ENCODE measurements at places on chromosomes 11 and 22.

GRCh38 chr11:13947379-13947778, 15.1 kb upstream of the SPON1 start:
- DNase-seq, result no peak

DNA sequence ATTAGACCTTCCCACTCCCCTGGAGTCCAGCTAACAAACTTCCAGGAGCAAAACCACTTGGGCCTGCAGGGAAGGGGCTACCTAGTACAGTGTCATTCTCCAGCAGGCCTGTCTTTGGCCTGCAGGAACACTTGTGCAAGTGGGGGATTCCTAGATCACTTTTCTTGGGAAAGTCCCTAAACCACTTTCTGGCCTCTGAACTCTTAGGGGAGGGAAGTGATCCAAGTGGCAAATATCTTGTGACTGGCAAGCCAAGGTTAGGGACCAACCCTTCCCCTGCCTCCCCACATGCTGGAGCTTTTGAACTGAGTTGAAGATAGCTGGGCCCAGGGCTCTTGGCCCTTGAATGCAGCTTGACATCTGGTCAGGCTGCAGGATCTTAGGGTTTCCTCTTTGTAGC, 17.2 kb downstream of the PPFIBP2 start:
- no peak for DNase-seq

DNA sequence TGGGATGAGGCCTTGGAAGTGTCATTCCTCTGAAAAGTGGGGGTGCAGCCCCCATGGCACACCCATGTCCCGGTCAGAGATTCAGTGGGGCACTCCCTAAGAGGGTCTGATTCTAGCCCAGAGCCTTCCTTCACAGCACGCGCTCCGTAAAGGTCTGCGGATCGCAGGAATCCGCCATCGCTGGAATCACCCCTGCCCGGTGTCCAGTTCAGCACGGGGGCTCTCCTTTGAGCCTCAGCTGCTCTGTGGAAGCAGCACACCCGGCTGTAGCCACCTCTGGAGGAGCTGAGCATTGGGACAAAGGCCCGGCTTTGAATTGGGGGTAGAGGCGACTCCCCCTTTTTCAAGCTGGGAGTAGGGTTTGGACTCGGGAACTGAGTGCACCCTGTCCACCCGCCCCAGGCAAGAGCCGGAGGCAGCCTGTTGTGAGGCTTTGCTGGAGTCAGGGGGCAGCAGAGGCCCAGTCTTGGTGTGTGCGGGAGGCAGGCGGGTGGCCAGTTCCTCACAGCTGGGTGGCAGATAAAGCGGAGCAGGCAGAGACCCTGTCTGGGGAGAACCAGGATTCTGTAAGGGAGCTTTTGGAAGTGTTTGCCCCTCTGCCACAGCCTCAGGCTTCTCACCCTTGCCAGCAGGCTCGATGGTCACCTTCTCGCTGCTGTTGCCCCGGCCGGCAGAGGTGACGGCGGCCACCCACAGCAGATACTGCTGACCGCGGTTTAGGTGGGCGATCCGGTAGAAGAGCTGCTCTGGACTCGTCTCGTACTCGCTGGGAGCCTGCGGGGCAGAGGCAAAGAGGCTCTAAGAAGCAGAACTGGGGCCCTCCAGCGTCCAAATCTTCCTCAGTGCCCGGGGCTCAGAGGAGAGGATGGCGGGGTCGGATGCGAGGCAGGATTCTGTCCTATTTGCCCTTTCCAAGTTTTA, 115.9 kb downstream of the CEP164 start:
- DNase-seq, result no peak

DNA sequence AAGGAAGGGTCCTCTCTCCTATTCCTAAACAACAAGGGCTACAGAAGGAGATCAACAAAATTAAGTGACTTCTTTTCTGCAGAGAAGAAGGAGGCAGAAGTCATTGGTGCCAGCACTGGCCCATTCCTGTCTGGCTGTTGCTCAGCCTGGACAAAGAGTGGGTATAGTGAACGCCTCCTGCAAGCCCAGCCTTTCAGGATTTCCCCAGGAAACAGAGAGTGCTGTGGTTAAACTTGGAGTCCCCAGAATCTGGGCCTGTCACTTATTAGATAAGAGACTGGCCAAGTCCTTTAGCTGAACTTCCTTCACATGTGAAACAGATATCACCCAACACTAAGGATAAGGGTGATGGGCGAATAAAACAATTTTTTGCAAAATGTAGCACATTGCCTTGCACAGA, 10.9 kb downstream of the TST start:
- no peak for DNase-seq

All from stimulated activated CD4-positive, alpha-beta T cell treated with anti-CD3 and anti-CD28 coated beads, Interleukin-1b, Interleukin-23, amount 100 ng/mL, for 24 hours (primary cell).